ENCODE measurements at places on chromosomes 2 and 18.

GRCh38 chr2:42290005-42290404 is 71.0 kb downstream of the COX7A2L start:
- DNase-seq = no peak

DNA sequence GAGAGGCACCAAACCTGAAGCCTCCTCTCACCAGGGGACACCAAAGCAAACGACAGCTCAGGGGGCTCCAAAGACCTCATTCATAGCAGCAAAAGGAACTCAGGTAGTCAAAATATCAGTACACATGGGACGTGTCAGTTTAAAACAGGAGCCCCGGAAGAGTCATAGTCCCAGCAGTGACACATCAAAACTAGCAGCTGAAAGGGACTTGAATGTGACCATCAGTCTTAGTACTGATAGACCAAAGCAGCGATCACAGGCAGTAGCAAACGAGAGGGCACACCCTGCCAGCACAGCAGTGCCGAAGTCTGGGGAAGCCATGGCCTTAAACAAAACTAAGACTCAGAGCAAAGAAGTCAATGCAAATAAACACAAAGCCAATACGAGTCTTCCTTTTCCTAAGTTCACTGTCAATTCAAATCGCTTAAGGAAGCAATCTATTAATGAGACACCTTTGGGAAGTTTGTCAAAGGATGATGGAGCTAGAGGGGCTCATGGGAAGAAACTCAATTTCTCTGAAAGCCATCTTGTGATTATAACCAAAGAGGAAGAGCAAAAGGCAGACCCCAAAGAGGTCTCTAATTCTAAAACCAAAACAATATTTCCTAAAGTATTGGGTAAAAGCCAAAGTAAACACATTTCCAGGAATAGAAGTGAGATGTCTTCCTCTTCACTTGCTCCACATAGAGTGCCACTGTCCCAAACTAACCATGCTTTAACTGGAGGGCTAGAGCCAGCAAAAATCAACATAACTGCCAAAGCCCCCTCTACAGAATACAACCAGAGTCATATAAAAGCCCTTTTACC is 1.2 kb downstream of the GALNT5 start:
- no peak for DNase-seq

DNA sequence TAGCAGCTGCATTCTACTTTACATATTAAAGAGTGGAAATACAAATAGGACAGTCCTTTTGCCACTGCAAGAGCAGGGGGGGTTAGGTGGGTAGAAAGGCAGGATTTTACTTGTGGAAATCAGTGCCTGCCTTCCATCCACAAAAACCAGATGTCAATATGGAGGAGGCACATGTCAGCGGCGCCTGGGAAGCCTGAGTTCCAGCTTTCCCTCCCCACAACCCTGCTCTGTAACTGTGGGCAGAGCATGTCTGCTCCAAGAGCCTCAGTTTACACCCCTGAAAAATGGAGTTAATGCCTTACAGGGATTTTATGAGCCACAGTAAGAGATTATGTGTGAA is 32.9 kb downstream of the STEAP3 start:
- no peak for DNase-seq

GRCh38 chr18:13180614-13181375 is 37.8 kb upstream of the LDLRAD4 start:
- DNase-seq = no peak

- DNase-seq = no peak
Measured at GRCh38 chr2:169775765-169776164, 22.9 kb upstream of the SSB start.

DNA sequence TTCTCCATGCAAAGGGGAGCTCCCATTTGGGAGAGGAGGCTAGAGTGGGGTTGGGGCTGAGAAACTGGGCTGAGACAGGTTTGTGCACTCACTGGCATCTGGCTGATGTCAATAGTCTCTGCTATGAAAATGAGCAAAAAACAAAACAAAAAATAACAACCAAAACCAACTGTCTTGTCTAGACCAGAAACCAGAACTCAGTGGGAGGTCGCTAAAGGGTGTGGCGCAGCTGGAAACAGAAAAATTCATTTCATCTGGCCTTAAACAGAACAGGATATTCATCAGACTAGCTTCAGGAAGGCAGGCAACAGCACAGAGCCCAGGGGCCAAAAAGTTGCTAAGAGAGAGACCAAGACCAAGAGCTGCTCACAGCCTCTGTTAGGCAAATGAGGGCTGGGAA is 126.1 kb downstream of the THNSL2 start:
- DNase-seq = no peak

DNA sequence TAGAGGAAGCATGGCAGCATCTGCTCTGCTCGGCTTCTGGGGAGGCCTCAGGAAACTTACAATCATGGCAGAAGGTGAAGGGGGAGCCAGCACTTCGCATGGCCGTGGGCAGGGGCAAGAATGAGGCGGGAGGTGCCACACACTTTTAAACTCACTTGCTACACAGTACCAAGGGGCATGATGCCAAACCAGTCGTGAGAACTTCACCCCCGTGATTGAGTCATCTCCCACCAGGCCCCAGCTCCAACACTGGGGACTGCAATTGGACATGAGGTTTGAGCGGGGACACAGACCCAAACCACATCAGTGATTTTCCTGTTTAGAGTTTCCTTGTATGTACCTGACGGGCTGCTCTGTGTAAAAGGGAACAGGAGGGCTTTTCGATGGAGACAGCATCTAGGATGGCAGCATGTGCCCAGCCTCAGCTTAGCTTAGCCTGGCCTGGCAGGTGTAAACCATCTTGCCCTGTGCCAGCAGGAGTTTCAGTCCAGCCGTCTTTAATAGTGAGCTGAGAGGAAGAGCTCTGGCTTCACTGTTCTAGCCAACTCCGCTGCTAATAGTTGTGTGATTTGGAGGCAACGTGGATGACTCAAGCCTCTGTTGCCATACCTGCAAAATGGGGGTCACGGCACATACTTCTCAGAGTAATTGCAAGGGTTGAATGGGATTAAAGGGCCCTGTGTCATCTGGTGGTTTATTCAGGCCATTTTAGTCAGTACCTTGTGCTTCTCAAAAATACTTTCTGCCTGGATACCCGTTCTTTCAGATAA is 101.8 kb downstream of the ASAP2 start:
- DNase-seq = no peak

DNA sequence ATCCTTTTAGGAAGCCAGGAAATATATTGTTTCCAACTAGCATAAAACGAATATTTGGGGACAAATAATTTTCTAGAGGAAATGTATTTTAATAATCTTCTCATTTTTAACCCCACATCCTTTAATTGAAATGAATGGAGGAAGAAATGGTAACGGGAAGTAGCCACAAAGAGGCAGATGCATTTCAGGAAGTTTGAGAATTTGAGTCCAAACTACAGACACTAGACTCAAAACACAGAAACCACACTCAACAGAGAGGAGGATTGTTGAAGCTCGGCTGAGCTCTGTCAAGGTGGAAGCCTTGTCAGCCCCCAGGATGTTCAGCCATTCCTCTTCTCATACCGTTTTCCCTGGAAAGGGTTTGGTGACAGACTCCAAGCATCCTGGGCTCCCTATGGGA is 288.5 kb downstream of the NAPG start:
- DNase-seq = no peak

Data from activated naive CD8-positive, alpha-beta T cell treated with anti-CD3 and anti-CD28 coated beads for 36 hours (primary cell).